Activated CD4-positive, alpha-beta T cell treated with anti-CD3 and anti-CD28 coated beads, Interleukin-2, amount 10 ng/mL, durations not matched to agents 24 days and 14 days (primary cell): ENCODE measurements at places on chromosomes 5 and 9.
A peak's percentile ranks its signal among the peaks of the same experiment; 100 is the strongest.

GRCh38 chr5:86880785-86881492 is 263.2 kb downstream of the COX7C start:
- DNase-seq: peak; percentile 81

GRCh38 chr5:178058321-178059012 is 54.9 kb upstream of the N4BP3 start:
- no peak for DNase-seq

DNA sequence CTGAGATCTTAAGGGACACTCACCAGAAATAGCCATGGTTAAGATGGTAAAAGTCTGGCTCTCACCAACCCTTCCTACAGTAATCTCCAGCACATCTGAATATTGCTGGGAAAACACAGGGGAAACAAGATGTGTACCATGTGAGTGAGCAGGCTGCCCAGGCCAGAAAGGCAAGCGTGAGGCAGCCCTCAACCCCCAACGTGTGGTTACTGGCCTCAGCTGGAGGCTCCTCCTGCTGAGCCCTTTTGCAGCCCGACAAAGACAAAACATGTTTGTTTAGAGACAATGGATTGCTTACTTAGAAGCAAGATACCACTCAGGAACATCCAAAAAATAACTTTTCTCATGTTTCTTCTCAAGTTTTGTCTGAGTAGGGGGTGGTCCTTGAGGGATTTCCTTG is 16.6 kb downstream of the ZFP62 start:
- DNase-seq: no peak

DNA sequence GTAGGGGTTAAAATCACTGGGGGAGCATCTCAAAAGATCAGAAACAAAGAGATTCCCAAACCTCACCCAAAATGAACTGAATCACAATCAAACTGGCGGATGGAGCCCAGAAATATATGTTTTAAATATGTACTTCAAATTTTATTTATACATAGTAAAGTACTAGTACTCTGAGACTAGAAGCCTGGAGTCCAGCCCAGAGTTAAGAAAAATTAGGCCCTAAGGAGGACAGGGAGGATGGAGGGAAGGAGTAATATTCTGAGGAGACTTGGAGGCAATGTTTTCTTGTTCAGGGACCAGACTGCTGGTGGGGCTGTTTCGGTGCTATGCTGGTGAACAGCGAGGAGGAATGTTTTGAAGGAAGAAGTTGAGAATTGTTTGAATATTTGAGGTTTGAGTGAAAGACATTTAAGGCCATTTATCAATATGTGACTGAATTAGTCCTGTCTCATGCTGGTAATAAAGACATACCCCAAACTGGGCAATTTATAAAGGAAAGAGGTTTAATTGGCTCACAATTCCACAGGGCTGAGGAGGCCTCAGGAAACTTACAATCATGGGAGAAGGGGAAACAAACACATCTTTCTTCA is 552.4 kb upstream of the DAB2 start:
- DNase-seq: no peak
